Jurkat, Clone E6-1 (cell line): ENCODE measurements at places on chromosomes 12 and 14.

DNA sequence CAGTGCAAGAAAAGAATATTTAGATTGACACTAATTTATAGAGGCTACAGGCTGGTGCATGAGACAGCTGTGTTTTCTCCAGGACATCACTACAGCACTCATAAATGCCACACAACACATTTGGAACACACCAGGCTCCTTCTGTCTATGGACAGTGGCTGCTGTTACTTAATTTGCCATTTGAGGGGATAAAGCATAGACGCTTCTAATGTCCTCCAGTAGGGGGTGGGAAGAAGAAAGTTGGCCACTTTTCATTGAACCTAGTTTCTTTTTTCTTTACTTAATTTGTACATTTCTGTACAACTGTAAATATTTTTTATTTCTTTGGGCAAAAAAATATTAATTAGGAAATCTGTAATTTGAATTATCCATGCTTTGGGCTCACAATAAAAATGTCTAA is 12.4 kb upstream of the RTN1 start:
- no peak for DNase-seq

- no peak for DNase-seq
Measured at GRCh38 chr12:42729535-42729900, 140.0 kb upstream of the PRICKLE1 start.

GRCh38 chr12:47458279-47458678 is 247.6 kb downstream of the RPAP3 start:
- no peak for DNase-seq

- no peak for DNase-seq
Measured at GRCh38 chr14:20998674-20999366, at the start of gene SLC39A2. Gene SLC39A2, plus strand, starts transcription at chr14:20999293. Its CDS starts 154 bp downstream, at chr14:20999447.

DNA sequence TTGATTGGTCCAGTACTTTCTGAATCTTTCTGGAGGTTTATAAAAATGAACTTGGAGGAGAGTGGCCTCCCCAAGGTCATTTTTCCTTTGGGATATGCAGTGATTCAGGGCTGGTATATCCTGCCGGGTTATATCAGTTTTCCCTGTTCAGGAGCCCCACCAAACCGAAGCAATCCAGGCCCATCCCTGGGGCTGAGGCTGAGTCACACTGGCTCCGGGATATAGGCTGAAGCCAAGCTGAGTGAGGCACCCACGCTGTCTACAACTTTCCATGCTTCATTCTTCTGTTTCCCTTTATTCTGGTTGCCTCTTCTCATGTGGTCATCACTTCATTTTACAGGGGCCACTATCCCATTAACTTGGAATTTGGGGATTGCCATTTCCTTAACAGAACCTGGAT is 3.4 kb downstream of the SSPN start:
- no peak for DNase-seq

DNA sequence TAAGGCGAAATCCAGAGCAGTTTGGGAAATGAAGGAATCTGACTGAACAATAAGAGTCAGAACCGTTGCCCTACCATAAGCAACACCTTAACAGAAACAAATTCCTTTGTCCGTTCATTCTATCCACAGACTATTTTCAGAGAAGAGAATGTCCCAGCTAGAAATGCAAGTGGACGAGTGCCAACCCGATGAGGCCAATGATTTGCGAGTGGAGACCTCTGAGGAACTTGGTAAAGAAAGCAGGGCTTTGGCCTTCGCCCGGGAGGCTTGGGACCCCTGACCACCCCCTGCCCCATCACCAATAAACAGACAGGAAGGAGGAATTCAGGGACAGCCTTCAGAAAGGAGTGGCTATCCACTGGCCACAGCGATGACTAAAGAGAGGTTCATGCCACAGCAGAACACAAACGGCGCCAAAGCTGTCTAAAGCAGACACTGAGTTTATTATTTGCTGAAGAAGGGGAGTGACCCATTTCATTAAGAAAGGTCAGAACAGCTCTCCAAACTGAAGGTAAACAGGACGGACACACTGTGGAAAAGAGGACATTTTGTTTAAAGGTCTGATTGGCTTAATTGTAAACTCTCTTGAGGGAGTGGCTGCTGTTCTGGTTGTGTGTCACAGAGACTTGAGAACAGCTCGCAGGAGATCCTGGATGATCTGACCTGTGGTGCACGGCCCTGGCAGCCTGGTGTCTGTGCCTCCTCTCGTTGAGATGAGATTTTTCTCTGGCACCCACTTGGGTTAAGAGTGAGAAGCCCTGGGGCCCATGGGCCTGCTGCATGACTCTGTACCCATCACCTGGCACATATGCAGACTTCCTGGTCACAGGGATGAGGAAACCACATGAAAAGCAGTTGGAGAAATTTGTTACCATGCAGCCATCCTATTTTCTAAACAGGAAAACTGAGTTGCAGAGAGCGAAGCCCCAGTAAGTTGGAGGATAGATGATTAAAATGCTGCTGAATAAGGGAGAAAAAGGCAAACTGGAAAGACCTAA is 142.0 kb upstream of the PZP start:
- peak; percentile 42 for DNase-seq

DNA sequence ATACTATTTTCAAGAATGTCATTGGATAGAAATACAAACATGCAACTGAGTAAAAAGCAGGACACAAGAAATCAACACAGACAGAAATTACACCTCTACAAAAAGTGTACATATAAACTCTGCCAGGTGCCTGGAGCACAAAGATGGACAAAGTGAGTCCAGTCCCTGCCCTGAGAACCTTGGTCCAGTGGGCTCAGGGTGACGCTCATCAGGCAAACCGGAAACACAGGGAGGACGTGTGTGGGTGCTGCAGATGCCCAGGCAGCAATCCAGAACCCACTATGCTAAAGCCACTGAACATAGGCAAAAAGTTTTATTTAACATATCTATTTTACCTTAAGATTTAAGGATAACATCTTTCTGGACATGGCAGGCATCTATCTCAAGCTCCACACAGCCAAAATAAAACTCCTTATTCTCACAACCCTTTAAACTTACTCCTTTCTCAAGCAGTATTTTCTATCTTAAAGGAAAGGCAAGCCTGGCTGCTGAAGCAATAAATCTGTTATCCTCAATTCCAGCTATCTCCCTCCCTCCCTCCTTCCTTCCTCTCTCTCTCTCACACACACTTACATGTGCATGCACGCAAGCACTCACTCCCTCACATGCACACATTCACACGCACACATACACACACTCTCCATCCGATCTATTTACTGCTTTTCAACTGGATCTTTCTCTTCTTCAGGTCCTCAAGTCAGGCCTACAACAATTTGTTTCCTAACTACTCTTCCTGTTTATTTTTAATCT is 10.2 kb downstream of the PPP1R13B start:
- DNase-seq: no peak

DNA sequence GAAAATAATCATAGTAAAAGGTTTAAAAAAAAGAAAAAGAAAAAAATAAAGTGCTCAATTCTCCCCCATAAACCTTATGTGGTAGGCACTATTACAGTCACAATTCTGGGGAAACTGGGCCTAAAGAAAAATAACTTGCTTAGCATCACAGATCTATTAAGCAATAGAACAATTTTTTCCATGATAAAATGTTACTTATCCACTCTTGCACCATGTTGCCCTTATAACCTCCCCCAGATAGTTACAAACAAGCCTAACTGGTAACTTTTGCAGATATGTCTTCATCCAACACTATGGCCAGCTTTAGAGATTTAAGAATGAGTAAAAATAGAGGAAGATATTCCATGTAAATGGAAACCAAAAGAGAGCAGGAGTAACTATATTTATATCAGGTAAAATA is 164.8 kb downstream of the DUSP6 start:
- DNase-seq: no peak

GRCh38 chr12:71236133-71236660 is 78.4 kb upstream of the TSPAN8 start:
- DNase-seq: peak; percentile 70

DNA sequence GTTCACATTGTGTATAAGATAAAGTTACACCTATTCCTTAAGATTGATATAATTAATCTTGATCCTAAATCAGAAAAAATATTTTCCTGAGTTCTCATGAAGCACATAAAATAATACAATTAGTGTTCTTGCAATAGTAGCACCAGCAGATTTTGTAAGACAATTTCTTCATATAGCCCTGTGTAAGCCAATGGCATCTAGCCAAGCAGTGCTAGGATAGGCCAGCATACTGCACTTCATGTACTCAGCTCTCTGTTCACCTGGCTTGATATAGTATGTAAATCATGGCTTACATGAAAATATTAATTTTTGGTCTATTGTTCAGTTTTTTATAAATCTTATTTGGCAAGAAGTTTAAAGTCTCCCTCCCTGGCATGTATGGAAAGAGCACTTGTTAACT is 1.9 kb downstream of the KLRF2 start:
- DNase-seq: no peak
